ENCODE measurements at places on chromosomes 12 and 14.

GRCh38 chr12:100024974-100025555, 40.3 kb upstream of the ANKS1B start:
- DNase-seq = no peak

DNA sequence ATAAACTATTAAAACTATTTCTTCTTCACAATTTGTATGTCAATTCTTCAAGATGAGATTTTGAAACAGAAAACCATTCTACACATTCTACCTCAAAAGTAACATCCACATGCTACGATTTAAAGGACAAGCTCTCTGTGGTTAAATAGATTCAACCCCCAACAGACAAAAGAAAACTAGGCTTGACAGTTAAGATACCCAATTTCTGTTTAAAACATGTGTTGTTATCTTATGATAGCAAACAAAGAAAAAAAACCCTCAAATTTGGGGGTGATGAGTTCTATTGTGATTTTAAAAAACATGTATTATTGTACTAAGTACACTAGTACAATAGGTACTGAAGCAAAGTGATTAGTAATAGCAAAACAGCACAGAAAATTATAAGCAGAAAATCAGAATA, 33.8 kb downstream of the ATF7 start:
- DNase-seq = no peak

- no peak for DNase-seq
These were observed 89.8 kb downstream of the RERG start for GRCh38 chr12:15131431-15131830.

DNA sequence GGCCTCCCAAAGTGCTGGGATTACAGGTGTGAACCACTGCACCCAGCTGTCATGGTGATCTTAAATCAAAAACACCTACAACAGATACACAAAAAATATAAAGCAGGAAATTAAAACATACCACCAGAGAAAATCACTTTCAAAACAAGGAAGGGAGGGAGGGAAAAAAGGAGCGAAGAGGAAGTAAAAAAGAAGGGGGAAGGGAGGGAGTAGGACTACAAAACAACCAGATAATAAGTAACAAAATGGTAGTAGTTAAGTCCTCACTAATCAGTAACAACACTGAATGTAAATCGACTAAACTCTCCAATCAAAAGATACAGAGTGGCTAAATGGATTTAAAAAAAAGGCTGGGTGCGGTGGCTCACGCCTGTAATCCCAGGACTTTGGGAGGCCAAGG, 89.0 kb downstream of the SH2B3 start:
- DNase-seq = no peak

DNA sequence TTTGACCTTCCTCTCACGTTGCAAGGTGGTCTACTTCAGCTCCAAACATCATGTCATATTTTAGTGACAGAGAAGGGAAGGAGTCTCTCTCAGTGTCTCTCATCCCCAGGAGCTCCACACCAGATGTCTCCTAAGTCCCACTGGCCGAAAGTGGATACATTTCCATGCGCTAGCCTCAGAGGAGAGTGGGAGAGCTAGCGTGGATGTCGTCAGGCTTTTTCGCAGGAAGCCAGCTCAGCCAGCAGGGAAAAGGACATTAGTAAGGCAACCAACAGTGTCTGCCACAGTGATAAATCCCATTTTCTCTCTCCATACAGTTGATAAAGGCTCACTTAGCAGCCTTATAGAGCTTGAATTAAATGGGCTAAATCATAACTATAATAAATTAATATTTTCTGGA, 155.7 kb downstream of the PELI2 start:
- no peak for DNase-seq

GRCh38 chr14:21405097-21405496, 21.3 kb upstream of the SUPT16H start:
- no peak for DNase-seq

GRCh38 chr12:21819236-21819635, 44.7 kb upstream of the KCNJ8 start:
- no peak for DNase-seq

GRCh38 chr12:64007853-64008252, 163.4 kb downstream of the SRGAP1 start:
- DNase-seq = no peak

DNA sequence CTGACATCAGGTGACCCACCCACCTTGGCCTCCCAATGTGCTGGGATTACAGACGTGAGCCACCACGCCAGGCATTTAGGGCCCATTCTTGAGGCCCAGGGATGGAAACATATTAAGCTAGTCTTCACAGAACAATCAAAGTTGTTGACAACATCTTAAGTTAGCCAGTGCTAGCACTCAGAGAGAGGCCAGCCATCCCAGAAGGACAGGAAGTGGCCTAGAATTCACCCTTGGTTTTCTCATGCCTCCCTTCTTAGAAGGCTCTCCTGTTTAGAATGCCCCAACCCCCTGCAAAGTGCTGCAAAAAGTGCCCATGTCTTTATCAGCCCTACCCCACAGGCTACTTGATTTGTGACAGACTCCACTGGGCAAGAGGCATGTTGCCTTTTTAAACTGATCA, 12.1 kb upstream of the OR6J1 start:
- no peak for DNase-seq

- DNase-seq = no peak
These were observed 38.9 kb upstream of the CIT start for GRCh38 chr12:119915894-119916510.

- no peak for DNase-seq
These were observed 134.2 kb downstream of the KCNK10 start for GRCh38 chr14:88188745-88189416.

DNA sequence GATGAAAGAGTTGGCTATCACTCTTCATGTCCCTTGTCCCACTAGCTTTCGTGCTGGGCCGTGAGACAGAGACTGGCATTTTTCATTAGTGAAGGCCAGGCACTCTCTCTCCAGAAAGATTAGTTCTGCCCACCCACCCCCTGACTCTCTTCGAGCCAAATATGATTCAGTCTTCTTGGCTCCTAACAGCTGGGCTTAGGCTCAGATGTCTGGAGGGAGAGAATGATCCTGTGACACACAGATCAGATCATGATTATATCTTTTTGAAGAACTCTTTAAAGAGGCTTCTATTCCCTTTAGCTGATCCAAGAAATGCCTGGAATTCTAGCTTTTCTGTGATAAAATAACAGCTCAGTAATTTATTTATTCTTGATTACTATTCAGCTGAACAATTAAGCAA, 5.2 kb upstream of the GNG2 start:
- no peak for DNase-seq

DNA sequence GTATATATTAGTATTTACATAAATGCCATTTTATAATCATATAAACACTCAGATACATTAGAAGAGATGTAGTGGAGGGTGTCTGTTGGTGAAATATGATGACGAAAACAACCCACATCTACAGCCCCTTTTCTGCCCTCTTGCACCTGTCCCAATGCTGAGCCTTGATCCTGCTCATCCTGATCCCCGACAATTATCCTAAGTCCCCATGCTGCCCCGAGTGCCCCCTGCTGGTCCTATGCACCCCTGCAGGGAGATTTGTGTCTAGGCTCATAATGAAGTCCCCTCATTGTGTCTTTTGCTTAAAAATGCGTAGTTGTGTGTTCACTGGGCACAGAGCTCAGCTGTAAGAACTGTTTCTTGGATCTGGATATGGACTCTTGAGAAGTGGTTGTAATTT, 554.5 kb downstream of the TMEM121 start:
- DNase-seq = no peak

DNA sequence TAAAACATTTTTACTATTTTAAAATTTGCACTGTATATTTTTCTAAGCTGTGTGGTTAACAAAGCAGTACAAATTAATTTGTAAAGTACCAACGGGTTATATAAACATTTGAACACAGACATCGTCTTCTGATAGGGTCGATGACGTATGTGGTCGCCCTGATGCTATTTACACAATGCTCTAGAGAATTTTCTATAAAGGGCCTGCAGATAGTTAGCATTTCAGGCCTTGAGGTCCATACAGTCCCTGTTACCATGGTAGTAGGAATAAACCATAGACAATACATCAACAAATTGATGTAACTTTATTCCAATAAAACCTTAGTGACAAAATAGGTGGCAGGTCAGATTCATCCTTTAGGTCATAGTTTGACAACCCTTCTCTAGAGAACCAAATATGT, 25.7 kb upstream of the PDZRN4 start:
- no peak for DNase-seq

DNA sequence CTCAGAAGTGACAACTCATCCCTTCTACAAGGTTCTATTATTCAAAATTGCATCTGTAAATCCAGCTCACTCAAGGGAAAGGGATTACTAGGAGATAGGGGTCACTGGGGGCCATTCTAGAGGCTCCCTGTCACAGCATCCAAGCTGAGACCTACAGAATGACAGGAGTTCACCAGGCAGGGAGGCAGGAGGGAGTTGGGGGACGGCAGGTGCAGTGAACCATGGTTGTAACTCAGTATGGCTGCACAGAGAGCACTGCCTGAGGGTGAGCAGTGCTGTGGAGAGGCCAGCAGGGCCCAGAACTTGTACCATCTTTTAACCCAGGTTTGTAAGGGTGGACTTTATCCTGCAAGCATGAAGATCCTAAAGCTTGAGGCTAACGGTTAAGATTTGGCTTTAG, 37.9 kb upstream of the SINHCAF start:
- DNase-seq = no peak

DNA sequence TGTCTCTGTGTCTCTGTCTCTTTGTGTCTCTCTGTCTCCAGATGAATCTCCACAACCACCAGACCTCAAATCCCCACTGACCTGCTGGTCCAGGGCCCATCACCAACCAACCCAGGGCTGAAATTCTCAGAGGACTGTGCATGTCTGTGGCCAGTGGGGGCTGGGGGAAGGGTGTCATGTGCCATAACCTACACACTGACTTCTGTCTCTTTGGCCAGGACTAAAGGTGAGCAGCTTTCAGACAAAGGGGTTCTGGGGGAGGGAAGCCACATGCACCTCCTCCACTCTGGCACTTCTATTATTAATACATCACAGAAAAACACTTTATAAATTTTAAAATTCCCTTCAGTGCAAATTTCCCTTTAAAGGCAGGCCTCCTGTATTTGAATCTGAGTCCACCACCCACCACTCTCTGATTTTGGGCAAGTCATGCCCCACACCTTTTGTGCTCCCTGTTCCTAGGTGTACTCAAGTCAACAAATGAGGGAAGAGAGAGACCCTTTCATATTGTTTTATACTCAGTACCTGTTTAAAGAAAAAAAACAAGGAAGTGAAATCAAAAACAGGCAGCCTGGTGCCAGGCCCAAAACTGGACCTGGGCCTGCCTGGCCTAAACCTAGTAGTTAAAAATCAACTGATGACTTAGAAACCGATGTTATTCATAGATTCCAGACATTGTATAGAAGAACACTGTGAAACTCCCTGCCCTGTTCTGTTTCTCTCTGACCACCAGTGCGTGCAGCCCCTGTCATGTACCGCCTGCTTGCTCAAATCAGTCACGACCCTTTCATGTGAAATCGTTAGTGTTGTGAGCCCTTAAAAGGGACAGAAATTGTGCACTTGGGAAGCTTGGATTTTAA, 80.2 kb downstream of the TUNAR start:
- no peak for DNase-seq

DNA sequence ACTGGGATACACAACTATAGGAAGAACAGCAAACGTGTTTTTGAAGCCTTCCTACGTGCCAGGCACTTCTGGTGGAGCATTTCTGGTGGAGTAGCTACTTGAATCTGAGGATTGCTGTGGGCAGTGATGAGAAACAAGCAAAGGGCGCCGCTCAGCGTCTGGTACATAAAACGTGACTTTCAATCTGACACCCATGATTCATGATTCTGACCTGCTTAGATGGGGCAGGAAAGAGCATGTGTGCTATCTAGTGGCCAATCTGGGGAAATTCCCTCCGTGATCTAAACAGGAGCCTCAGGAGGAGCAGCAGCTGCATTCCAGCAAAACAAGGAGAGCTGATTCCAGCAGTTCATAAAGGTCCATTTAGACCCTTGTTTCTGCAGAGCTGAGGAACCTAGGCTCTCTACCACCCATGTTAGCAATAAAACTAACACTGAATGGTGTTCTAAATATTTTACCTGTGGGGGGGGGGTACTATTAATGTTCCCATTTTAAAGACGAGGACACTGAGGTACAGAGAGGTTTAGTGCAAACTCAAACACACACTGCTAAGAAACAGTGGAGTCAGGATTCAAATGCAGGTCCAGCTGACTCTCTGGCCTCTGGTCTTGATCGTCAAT, 37.8 kb downstream of the PAH start:
- DNase-seq = peak; percentile 84

All from MM.1S (cell line).